ENCODE measurements at places on chromosomes 4 and X.

DNA sequence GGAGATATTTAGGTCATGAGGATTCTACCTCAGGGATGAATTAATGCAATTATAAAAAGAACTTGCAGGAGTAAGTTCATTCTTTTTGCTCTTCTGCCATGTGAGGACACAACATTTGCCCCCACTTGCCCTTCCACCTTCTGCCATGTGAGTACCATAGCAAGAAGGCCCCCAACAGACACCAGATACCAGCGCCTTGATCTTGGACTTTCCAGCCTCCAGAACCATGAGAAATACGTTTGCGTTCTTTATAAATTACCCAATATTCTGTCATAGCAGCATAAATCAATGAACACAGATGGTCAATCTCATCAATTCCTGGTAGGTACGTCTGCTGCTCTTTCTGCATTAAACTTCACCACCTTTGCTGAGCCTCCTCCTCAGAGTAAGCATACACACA is 5.7 kb upstream of the SEPSECS start:
- no peak for DNase-seq

DNA sequence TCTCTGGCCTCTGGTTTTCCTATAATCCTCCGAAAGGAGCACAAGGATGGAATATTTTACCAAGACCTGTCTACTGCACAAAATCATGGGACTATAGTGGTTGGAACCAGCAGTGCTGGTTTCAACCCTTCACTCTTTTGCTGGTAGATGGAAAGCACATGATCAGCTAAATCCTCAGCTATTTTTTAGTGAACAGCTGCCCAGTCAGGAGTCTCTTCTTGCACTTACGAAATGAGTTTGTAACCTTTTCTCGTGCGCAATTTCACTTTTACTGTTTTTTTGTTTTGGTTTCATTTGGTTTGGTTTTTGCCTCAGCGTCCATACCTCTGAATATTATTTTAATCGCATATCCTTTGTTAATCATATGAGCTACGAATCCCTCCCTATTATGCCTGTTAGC is 418.5 kb upstream of the CPEB2 start:
- no peak for DNase-seq

DNA sequence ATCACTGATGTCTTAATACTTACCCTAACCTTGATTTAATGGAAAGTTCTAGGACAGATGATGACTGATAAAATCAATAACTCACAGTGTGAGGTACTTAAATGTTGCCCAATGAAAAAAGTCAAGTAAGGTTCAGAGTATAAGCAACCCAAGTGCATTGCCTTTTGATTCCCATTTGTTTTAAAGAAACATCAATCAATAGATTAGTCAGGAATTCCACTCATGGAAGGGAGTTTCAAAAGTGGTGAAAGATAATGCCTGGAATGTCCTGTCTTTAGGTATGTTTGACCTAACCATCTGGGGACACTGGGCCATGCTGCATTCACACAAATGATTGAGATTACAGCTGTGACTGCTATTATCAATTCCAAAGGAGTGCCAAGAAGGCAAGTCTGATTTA is 259.7 kb downstream of the PPARGC1A start:
- no peak for DNase-seq

DNA sequence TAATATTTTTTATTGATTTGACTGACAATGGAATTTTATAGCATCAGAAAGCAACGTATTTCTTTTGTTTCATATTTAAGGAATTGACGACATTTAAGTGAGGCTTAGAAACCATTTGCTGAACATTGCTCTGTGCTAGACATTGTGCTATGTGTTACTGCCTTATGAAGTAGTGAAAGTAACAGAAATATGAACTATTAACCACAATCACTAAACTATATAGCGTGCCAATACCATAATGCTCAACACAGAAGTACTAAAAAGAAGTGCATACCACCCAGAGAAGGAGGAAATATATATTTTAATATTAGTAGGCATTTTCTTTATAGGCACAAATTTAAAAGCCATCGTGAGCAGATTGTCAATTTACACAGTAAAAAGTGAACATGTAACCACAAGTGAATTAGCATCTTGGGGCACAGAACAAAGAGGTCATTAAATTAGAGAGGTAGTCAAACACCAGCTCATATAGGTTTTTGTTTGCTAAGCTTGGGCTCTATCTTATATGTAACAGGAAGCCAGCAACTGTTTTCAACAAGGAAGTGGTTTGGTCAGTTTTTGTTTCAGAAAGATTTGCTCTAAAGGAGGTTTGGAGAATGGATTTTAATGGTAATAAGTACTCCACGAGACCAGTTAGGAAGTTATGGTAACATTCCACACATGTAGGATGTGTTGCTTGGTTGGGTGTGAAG is 270.7 kb downstream of the GRXCR1 start:
- DNase-seq: no peak

- DNase-seq: no peak
Observed at GRCh38 chr4:55411621-55412020, 15.9 kb downstream of the TMEM165 start.

GRCh38 chrX:19440713-19441112 is 74.6 kb downstream of the MAP3K15 start:
- DNase-seq: no peak

DNA sequence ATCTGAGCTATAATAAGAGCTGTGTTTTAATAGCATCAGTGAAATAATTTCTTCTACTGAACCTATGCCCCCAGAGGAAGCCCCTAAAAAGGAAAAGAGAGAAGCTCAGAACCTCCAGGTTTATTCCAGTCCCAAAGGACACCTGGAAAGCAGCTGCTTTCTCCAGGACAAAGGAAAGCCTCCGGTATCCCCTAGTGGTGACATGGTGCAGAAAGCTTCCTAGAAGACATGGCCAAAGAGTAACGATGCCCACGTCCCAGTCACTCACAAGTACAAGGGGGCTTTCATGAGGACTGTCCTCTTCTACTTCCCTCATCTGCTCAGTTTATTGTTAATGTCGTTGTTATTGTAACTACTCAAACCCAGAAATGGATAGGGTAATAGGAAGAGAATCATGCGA is 343.9 kb downstream of the UNC5C start:
- no peak for DNase-seq

- no peak for DNase-seq
Observed at GRCh38 chr4:20253735-20254409, 2.2 kb downstream of the SLIT2 start.
